Activated CD4-positive, CD25-positive, alpha-beta regulatory T cell (primary cell): ENCODE measurements at places on chromosomes 7 and 10.

GRCh38 chr7:139735912-139736595 lies 41.7 kb downstream of the HIPK2 start:
- DNase-seq: no peak

GRCh38 chr7:32091608-32092210 lies 21.5 kb upstream of the PDE1C start:
- no peak for DNase-seq

- no peak for DNase-seq
Measured at GRCh38 chr7:100584683-100585510, 1.0 kb downstream of the LRCH4 start.

DNA sequence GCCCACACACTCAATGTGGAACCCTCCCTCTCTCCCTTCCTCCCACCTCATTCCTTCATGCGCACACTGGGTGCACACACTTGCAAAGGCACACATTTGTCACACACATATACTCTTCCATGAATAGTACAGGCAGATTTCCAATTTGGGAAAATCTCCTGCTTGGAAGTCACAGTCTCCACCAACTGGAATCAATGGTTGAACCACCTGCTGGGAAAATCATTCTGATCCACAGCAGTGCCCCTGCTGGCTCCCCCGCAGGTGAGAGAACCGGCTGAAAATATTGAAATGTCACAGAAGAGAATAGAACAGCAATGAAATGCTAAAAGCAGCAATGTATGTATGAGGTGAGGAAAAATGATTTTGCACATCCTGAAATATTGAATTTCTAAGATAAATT lies 232.7 kb downstream of the ADAM12 start:
- DNase-seq: no peak
